ENCODE measurements at places on chromosomes 2 and 18.

DNA sequence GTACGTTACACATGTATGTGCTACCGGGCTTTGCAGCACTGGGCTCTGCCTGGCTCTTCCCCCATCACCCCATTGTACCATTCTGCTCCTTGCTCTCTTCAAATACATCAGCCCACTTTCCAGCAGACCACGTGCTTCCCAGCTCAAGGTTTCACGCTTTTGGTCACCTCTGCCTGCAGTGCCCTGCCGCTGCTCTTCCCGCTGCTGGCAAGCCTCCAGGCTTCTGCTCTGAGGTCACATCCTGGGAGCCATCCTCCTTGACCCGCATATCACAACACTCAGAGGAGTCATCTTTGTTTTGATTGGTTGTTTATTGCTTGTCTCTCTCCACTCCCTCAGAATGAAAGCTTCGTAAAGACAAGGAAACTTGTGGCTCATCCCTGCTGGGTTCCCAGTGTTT is 34.1 kb downstream of the KIF5C start:
- no peak for DNase-seq

DNA sequence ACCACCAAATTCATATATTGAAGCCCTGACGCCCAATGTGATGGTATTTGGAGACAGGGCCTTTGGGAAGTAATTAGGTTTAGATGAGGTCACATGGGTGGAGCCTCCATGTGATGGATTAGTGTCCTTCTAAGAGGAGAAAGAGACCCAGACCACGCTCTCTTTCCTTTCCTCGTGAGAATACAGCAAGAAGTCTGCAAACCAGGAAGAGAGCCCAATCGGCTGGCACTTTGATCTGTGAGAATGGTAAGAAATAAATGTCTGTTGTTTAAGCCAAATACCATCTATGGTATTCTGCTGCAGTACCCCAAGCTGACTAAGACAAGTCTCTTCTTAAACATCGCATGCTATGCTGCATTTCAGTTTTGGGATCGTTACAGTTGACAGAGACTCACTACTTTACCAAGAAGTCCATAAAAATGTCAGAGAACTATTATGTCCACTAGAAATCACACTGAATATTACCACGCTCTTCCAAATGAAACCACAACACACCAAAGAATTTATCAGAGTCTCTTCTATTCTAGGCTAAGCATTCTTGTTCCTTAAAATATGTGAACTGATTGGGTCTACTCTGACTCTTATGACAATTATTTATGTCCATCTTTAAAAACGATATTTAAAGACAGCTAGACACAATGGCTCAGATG is 48.5 kb downstream of the LPIN2 start:
- no peak for DNase-seq

GRCh38 chr2:67566958-67567635 is 170.0 kb downstream of the ETAA1 start:
- no peak for DNase-seq

- no peak for DNase-seq
Observed at GRCh38 chr18:36141576-36141975, 11.9 kb downstream of the ELP2 start.

- no peak for DNase-seq
Observed at GRCh38 chr2:168396131-168396530, 59.9 kb upstream of the CERS6 start.

GRCh38 chr18:634551-635045 is 22.9 kb upstream of the TYMS start:
- DNase-seq: no peak

DNA sequence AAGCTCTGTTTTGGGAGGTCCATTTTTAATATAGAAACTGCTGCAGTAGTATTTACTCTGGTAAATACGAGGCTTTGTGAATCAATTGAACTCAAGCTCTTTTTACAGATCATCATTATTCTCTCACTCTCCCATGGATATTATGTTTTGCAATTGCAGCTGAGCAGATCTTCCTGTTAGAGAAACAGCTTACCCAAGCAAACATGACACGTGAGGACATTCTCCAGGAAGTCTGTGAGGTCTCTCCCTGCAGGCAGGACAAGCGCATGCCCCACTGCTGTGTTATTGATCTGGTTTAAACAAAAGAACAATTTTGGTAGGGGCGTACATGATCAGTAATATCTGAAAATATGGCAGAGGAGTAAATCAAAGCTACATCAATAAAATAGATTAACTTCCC is 72.1 kb downstream of the COL6A3 start:
- DNase-seq: no peak

DNA sequence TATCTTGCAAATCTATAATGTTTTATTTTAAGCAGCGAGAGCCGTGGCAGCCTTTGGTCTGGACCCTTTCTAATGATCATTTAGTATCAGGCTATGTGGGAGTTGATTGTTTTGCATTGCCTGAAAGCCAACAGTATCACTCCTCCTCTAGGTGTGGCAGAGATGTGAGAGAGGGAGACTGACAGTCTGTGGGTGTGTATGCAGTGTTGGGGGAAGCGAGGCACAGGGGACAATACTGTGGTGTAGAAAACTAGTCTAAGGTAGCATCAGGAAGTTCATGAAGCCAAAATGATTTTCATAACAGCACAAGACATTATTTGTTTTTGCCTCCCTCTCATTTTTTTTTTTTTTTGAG is 13.4 kb upstream of the IL37 start:
- DNase-seq: no peak

DNA sequence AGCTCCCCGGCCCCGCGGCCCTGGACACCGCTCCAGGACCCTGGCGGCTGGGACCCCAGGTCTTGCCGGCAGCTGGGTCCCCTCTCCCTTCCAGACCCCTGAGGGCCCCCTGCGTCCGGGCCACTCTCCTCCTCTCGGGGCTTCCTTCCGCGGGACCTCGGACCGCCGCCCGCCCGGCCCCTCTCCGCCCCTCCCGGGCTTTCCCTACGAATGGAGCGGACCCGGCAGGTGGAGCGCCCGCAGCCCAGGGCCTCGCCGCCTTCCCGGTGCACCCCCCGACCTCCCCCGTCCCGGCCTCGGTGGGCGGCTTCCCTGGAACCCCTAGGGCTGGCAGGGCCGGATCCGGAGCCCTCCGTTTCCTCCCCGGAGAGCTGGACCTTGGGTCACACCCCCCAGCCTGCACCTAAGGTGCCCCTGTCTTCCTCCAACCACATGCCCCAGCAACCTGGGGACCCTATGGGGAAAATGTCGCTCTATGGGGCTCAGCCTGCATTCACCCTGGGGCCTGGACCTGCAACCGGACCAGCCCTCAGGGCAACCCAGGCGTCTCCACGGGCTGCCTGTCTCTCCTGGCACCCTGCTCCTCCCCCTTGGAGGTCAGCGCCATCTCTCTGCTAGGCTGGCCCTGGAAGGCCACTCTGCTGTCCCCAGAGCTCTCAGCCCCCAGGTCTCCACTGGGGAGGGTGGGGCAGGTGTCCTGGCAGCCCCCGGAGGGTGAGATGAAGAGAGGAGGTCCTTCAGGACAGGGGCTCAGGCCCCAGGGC is 730 bp downstream of the B3GNT7 start:
- no peak for DNase-seq

DNA sequence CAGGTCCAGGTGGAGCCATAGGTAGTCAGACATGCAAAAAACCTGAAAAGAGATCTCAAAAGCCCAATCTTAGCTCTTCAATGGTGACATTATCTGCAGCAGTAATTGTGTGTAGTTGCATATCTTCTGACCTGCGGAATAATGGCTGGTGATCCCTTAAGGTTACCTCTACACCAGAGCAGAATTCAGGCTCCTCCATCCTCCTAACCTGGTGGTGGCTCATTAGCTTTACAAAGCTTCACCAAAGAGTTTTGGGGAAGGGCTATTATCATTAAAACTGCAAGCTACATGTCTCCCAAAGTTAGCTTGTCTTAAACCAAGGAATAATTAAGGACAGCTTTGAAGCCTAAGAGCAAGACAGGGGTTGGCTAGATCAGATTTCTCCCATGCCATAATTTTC is 42.6 kb upstream of the CHST9 start:
- DNase-seq: no peak

GRCh38 chr18:62711781-62712180 is 3.6 kb upstream of the PHLPP1 start:
- DNase-seq: no peak
